NCI-H524 (cell line): ENCODE measurements at places on chromosomes 3 and 15.

DNA sequence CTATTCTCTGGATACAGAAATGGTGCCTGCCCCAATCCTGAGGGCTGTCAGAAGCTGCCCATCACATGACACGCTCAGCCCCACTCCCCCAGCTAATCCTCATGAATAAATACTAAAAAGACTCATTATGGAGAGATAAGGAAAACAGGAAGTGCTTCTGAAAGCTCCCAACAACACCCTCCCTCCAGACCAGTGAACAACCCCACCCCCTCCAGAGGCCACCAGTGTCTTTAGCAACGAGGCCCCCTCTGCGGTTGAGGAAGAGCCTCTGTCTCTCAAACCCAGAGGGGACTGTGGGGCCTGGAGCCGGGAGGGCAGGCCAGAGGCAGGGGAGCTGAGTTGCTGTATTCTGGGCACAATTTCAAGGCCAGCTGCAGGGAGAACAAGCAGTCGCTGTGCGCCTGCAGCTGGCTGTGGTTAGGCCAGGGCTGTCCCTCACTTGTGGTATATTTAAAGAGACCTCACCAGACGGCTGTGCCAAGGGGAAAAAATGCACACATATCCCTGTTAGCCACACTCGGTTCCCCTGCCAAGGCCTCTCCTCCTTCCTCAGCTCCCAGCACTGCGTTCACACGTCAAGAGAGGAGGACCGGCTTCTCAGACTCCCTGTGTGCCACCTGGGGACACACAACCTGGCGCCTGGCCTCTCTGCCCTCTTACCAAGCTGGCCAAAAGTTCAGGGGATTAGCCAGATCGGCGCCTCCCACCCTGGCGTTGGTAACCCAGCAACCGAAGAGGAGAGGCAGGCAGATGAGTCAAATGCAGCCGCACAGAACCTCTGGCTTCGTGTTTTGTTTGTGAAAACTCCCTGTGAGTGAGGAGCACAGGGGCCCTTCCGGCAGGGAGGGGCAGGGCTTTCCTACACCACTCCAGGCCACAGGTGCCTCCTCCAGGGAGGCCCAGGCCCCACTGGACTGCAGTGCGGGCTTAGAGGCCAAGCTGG is 101.2 kb upstream of the ETV5 start:
- DNase-seq, result peak; percentile 68

GRCh38 chr15:40388941-40389823 is 6.7 kb downstream of the KNSTRN start:
- DNase-seq, result no peak

- DNase-seq, result no peak
These were observed 8.0 kb downstream of the CEP152 start for GRCh38 chr15:48802867-48803266.

GRCh38 chr15:90552162-90552928 is 22.6 kb downstream of the CRTC3 start:
- DNase-seq, result no peak

DNA sequence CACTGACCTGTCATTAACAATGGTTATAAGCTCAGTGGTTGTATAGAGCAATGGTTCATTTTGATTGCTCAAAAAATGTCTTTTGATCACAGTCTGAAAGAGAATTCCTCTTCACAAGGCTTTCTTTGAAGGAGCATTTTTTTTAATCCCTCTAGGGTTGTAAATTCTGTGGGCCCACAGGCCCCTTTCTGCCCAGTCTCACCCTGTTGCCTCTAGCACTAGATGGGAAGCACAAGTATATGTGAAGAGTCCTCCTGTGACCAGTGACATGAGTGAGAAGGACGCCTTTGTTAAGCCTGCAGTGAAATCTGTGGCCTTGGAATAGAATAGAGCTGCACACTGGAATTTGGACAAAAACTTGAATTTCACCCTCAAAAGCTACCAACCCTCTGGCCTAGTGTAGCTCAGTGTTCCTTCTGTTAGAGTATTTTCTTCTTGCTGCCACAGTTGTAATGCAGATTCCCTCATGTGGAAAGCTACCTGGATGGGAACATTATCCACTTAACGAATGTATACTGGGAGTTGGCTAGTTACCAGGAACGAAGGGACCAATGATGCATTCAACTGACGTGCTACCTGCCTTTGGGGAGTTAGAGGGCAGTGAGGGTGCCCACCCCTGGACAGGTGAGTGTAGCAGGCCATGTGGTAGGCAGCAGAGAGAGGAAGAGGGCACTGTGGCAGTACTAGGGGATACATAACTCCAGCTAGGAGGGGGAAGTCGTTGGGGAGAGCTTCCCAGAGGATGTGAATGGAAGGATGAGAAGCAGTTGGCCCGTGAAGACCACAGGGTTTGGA is 28.3 kb upstream of the RYR3 start:
- DNase-seq, result no peak

- no peak for DNase-seq
These were observed 363.1 kb upstream of the PLSCR5 start for GRCh38 chr3:146968204-146968651.

DNA sequence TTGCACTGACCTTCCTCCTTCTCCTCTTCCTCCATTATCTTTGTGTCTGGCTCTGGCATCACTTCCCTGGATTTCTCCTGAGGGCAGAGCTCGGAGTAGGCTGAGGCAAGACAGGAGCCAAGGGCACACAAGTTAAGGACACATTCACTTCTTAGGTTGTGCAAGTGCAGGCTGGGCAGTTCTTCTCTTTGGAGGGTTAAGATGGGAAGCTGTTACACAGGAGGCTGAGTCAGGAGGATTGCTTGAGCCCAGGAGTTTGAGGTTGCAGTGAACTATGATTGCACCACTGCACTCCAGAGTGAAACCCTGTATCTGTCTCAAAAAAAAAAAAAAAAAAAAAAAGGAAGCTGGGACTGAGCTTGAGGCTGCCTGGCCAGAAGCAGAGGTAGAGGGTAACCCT is 176.2 kb upstream of the ANKRD28 start:
- no peak for DNase-seq

DNA sequence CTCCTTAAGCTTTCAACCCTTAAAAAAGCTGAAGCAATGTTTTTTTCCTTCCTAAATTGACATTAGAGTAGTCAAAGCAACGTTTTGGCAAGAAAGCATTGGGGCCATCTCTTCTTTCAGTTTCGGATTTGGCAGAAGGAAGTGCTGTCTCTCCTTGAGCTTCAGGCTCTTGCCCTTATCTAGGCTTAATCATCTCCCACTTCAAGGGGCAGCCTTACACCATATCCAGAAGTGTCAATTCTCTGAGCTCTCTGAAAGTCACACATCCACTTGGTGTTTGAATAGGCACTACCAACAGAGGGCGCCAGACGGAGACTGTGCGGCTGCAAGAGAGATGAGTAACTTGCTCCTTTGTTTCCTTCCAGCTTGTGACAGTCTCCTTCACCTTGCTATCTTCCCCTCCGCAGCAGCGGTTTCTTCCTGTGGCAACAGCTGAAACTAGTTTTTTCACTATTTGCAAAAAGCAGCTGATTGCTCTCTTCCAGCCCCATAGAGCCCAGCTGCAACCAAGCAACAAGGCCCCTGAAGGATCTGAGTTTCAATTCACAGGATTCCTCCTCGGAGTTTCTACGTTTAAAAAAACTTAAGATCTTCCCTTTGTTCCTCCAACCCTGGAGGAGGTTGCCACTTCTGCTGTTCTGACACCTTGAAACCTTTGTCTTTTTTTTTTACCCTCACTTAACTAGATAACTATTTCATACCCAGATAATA is 147.0 kb upstream of the SLCO3A1 start:
- peak; percentile 85 for DNase-seq

- peak; percentile 41 for DNase-seq
These were observed 29.1 kb upstream of the CHST2 start for GRCh38 chr3:143090486-143090885.

GRCh38 chr3:195468841-195469240 is 26.0 kb upstream of the ACAP2 start:
- no peak for DNase-seq

DNA sequence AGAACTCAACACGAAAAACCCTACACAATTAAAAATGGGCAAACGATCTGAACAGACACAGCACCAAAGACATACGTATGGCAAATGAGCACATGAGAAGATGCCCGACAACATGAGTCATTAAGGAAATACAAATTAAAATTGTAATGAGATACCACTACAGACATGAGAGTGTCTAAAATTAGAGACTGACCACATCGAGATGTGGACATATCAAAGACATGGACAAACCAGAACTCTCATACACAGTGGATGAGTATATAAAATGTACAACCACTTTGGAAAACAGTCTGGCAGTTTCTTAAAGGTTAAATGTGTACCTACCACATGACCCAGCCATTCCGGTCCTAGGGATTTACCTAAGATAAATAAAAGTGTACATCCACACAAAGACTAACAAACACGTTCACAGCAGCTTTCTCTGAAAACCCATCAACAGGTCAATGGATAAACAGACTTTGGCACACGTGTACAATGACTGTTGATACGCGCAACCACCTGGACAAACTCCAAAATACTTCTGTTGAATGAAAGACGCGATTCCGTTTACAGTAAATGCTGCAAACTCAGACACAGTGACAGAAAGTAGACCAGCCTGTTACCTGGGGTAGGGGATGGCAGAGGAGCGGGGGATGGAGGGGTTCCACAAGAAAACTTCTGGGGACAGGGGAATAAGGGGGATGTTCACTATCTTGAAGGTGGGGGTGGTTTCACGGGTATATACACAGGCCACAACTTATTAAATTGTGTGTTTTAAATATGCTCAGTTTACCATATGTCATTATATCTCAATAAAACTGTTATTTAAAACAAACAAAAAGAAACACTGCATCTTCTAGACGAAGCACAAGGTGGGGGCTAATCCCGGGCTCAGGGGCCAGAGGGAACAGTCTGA is 2.1 kb downstream of the TNK2 start:
- no peak for DNase-seq

DNA sequence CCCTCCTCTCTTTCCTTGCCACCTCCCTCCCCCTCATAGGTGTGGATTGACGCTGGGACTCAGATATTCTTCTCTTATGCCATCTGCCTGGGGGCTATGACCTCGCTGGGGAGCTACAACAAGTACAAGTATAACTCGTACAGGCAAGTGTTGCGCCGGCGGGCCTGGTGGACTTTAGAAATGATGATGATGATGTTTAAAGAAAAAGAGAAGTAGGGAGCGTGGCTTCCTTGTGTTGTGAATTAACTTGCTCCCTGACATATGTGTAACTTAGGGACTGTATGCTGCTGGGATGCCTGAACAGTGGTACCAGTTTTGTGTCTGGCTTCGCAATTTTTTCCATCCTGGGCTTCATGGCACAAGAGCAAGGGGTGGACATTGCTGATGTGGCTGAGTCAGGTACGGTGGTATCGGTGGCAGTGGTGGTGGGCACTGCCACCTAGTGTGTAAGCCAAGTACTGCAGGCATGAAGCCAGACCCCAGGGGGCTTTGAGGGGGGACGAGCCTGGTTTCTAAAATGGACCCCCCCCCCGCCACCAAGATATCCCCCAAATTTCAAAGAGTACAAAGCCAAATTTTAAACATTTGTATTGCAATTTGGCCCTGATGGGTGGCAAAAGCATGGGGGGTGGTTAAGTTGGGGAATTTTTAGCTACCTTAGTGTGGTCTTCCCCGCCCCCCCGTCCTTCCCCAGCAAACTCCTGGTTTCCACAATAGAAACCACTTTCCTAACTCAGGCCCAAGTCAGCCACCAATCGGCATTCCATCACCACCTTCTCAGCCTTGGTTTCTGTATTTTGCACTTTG is 65.6 kb downstream of the SLC6A6 start:
- no peak for DNase-seq

DNA sequence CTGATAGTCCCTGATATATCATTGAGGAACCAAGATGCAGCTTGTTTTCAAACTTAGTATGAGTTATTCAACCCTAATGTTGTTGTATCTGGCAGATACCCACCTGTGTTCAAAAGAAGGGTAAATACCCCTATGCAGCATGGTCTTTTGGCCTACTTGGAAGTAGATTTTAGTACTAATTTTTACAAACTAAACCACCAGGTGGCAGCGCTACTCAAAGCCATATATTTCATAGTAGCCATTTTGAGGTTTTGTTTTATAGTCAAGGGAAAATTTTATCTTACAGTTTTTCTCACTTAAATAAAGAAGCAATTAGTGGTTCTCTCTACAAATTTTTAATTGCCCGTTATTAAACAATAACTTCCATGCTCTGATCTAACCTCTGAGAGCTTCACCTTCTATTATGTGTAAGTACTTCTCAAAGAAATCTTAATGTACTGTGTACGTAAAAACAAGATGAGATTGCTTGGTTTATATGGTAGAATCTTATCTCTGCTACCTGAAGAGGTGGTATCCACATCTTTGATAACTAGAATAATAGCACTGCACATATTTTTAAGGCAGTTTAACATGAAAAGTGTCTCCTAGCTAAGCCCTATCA is 31.5 kb upstream of the MLF1 start:
- peak; percentile 32 for DNase-seq

DNA sequence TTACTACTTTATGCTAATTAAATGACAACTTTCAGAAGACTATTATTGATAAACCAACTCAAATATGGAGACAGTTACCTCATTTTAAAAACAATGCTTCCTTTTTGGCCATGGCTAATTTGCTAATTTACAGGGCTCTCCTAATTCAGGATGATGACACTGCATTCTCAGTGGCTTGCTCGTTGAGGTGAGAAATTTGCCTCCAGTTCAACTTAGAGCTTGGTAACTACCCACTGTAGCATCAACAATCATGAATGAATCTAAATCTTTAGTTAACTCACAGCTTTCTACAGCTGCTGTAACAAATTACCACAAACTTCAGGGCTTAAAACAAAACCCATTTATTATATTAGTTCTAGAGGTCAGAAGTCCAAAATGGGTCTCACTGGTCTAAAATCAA is 14.0 kb downstream of the PBRM1 start:
- DNase-seq, result no peak

DNA sequence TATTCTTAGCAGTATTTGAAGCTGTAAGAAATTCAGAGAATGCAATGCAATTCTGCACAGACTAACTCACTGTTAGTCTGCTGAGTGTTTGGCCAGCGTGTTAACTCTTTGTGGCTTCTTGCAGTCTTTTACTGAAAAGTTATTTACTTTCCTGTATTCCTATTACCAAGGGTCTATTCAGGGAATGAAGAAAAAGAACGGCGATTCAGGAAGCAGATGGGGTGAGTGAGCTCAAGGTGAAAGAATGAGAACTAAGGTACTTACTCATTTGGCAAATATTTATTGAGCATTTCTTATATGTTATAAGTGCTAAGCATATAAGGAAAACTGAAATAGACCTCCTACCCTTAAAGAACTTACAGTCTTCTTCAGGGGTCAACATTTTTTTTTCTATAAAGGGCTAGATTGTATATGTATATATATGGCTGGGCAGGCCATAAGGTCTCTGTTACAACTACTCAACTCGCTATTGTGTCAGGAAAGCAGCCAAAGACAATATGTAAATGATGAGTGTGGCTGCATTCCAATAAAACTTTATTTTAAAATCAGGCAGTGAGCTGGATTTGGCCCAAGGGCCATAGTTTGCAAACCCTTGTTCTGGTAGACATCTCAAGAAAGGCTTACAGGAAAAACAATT is 271.9 kb upstream of the GADL1 start:
- DNase-seq, result no peak
